ENCODE measurements at places on chromosomes 11 and 22.

- DNase-seq = no peak
These were observed 73.1 kb downstream of the CELSR1 start for GRCh38 chr22:46464296-46464695.

GRCh38 chr11:77320351-77320750, 18.9 kb upstream of the GDPD4 start:
- DNase-seq = no peak

DNA sequence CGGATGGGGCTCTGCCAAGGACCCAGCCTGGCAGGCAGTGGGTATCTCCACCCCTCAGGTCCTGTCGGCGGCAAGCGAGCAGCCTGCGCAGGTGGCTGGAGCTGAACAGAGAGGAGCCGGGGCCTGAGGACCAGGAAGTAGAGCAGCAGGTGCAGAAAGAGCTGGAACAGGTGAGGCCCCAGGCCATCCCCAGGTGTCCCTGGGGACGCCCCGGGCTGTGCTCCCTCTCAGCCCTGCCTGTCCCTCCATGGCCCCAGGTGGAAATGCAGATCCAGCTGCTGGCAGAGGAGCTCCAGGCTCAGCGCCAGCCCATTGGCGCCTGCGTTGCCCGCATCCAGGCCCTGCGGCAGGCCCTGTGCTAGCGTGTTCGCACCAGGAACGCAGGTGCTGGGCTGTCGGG, 44.0 kb downstream of the PISD start:
- no peak for DNase-seq

DNA sequence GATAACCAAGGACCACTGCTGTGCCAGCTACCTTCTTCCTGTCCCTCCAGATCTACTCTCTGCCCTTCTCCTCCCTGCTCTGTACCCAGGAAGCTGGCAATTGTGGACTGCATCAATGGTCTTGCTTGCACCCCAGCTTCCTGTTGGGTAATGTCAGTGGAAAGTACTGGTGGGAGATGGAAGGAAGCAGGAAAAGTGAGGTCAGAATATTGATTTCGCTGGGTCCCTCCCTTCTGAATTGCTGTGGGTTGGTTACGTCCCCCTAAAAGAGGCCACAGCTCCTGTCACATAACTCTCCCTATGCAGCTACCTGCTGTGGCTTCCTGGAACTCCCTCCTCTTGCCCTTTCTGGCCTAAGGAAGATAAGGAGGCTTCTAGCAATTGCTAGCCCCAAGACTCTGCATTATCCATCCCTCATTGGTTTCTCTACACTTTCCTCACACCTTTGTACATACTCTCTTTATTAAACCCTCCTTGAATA, 81.2 kb downstream of the RASSF10 start:
- no peak for DNase-seq

DNA sequence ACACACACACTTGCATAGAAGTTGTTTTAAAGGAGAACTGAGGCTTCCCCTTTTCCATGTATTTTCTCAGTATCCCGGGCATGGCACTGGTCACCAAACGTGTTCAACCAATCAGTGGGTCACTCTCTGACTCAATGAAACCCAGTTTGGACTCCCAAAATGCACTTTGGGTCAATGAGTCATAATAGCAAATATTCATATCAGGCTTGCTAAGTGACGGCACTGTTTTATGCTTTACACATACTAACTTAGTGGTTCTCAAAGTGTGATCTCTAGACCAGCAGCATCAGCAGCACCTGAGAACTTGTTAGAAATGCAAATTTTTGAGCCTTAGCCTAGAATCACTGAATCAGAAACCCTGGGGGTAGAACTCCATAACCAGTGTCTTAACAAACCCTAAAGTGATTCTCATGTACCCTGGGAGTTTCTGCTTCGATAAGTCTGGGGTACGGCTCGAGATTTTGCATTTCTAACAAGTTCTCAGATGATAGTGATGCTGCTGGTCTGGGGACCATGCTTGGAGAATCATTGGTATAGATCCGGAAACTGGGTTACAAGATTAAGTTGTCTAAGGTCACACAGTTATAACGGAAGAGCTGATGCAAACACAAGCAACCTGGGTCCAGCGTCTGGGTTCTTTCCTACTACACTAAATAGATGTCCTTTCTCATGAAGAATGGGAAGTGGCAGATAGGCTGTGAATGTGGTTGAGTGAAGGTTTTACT, 35.6 kb downstream of the ETS1 start:
- DNase-seq = no peak

All from cerebellar cortex (tissue), 1 donor.